NCI-H1105 (cell line): ENCODE measurements at places on chromosomes 6 and 20.

- no peak for DNase-seq
These were observed 93.7 kb downstream of the SSR1 start for GRCh38 chr6:7219310-7219709.

DNA sequence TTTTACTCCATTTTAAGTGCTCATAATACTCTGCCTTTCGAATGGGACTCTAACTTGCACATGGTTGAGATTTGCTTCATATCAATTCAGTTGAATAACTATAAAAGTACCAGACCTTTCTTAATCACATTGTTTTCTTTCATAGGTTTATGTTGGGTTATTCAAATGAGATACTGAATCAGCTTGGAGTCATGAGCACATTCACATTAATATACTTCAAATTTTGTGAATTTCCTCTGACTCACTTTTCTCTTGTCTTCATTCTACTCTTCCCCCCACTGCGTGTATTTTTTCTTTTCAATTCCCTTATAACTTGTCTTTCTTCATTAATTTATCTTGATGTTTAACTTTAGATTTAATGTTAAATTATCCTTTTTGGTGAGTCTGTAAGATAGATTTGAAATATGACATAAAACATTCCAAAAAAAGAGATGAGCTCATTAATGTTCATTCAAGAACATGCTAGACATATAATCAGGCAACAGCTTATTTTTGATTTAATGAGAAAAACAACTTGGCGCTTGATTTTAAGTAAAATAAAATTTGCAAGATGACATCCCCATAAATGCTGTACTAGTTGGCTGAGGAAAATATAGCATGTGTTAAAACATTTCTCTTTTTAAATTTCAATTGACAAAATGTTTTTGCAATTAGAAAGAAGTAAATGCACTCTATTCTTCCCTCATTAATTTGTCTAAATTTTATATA, 736.0 kb downstream of the CD109 start:
- DNase-seq: no peak

GRCh38 chr6:157768304-157768703, 54.7 kb upstream of the SNX9 start:
- DNase-seq: no peak

DNA sequence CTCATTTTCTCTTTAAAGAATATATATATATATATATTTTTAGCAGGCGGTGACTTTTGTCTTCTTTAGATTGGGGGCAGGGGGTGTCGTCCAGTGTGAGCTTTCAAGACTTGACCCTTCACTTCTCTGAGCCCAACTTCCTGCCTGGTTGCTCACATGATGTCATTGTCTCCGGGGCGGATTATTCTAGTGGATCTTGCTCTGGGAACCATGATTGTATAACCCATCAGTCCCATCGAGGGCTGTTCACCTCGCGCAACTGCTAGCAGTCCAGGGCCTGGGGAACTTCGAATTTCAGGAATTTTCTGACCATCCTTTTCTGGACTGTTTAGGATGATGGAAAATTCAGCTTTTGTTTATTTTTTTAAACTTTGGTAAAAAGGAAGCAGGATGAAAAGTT, 1.0 kb downstream of the IGF2R start:
- peak; percentile 56 for DNase-seq
